Naive thymus-derived CD4-positive, alpha-beta T cell (primary cell): ENCODE measurements at places on chromosomes 1 and 21.

DNA sequence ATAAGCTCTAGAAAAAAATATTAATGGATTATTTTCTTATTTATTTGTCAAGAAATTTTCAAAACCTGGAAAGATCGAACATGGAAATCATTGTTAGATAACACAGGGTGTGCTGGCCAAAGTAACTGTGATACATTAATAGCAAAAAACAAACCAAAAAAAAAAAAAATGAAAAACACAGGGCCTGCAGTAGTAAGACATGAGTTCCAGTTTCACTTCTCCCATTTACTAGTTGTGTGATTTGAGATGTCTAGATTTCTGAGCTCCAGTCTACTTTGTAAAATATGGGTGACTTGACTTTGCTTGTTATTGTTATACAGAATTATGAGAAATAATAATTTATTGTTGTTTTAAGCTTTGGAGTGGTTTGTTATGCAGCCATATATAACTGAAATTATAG is 13.6 kb downstream of the FAM177B start:
- no peak for DNase-seq

GRCh38 chr1:228356897-228357680 is 49.5 kb downstream of the TRIM11 start:
- DNase-seq, result no peak

GRCh38 chr1:91007092-91007491 is 14.7 kb downstream of the ZNF644 start:
- DNase-seq, result no peak

- DNase-seq, result no peak
These were observed 62.5 kb downstream of the CD58 start for GRCh38 chr1:116508085-116508983.

DNA sequence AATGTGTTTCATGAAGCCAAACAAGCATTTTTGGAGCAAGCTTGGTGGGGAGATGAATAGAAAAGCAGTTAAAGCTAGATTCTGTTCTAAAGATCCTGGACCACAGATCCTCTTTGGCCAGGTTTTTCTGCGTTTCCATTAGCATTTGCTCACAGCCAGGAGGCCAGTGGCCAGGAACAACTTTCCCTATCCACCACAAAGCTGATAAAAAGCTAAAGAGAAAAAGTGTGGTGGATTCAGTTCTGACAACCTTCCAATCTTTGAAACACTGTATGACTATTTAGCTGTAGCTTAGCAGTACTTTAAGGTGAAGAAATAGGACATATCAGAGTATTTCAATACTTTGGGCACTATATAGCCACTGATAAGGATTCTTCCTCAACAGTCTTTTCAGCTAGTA is 3.0 kb upstream of the NEK7 start:
- DNase-seq, result no peak

DNA sequence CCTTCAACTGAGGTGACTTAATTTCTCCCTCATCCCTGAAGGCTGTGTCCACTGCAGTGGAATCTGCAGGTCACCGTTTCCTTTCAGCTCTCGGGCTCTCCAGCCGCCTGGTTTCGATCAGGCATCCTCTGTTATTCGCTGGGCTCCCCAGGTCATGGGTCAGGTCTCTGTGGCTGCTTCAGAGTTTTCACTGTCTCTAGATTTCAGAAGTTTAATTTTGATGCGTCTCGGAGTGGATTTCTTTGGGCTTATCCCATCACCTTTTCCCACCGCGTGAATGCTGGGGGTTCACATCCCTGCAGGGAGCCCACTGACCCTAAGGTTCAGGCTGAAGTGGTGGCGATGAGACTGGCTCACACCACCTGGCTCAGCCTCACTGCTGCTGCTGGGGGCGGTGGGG is 3.3 kb downstream of the ACTRT2 start:
- no peak for DNase-seq

GRCh38 chr1:215719552-215719951 is 152.4 kb downstream of the KCTD3 start:
- no peak for DNase-seq

DNA sequence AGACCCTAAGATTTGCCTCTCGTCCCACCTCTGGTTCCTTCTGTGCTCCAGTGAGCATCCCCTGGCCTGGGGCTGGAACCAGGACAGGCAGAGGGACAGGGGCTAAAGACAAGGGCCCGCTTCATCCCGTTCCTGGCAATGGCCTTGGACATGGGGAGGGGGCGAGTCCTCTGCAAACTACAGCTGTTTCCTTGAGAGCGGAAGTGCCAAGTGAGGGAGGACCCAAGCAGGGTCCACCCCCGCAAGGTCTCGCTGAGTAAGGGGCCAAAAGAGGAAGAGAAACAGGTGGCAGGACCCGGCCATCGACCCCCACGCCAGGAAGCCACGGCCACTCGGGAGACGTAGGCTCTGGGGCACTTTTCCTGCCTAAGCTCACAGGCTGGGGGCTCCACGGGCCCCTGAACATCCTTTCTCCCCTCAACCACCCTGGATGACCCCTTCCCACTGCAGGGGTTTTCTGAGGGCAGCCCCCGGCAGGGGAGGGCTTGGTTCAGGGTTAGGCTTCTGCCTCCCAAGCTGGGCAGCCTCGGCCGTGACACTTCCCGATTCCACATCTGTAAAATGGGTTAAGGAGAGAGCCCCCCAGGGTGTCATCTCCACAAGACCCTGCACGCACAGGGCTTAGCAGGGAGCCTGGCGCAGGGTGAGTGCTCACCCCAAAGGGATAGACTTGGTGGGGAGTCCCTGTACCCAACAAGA is 17.9 kb upstream of the PLEKHG5 start:
- no peak for DNase-seq

GRCh38 chr21:21216047-21216446 is 217.8 kb downstream of the NCAM2 start:
- no peak for DNase-seq

DNA sequence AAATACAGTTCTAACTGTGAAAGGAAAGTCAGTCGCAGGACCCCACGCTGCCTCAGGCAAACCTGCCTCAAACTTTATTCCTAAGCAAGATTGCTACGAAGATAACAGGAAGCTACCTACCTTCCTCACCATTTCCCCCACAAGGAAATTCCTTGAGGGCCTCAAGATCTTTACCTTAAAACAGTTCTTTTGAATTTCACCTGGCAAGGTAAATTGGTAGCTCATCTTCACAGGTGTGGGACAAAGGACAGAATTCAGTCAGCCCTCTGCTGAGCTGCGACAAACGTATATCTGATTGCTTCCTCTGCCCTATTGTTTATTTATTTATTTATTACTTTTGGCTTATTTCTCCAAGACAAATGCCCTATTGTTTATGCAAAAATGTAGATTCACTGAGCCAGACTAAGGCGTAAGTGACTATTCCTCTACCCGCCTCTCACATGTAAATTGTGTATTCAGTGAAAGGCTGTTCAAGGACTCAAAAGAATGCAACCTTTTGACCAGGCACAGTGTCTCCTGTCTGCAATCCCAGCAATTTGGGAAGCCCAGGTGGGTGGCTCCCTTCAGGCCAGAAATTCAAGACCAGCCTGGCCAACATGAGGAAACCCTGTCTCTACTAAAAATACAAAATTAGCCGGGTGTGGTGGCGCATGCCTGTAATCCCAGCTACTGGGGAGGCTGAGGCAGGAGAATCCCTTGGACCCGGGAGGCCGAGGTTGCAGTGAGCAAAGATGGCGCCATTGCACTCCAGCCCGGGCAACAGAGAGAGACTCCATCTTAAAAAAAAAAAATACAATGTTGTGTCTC is 17.3 kb upstream of the PKNOX1 start:
- no peak for DNase-seq

DNA sequence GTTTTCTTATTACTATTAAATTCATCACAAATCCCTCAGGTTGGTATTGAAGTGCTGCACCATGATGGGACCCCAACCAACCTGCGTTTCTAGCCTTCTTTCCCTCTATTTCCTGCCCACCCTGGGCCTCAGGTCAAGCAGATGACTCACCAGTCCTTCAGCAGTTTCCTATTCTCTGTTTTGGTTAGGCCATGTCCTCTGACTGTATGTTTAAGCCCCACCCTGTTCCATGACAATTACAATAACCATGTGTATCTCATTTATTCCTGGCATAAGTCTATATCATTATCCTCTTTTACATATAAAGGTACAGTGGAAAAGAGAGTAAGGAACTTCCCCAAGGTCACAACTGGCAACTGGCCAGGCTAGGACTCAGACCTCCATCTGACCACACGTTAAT is 5.3 kb upstream of the FAM78B start:
- no peak for DNase-seq

GRCh38 chr1:212203630-212204029 is 81.6 kb upstream of the PPP2R5A start:
- no peak for DNase-seq

GRCh38 chr1:2412773-2413494 is 570 bp upstream of the PEX10 start:
- DNase-seq, result no peak
